DND-41 (cell line): ENCODE measurements at places on chromosomes 3 and 15.

DNA sequence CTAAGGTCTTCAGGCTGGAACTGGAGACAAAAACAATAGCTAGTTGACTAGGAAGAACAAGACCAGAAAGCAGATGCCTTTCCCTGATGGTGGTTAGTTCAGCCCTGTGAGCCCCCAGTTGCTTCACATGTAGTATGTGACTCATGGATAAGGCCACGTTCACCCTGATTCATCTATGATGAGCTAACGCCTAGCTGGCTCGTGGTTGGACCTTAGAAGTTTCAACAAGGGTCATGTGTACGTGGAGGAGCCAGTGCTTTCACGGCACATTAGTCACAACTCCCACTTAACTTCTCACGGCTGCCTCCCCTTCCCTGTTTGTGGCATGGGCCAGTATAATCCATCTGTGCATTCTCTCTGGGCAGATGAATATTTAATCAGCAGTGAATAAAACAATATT is 20.6 kb downstream of the COL8A1 start:
- no peaks in the 10 kb centered on the region for H3K4me1 ChIP-seq
- DNase-seq, result no peak
- H3K27ac ChIP-seq, result no peak overlapping the region
- no peaks in the 10 kb centered on the region for H3K36me3 ChIP-seq
- H3K4me3 ChIP-seq, result no peak overlapping the region
- H3K27me3 ChIP-seq, result no peaks in the 10 kb centered on the region

- H3K4me3 ChIP-seq, result no peak overlapping the region
- peaks cover 86% of the 10 kb centered on the region for H3K36me3 ChIP-seq
- no peak for DNase-seq
Observed at GRCh38 chr3:122430371-122430770, 14.5 kb upstream of the WDR5B start.

GRCh38 chr3:50323092-50323600 is 601 bp upstream of the HYAL2 start:
- DNase-seq, result no peak
- H3K27ac ChIP-seq, result no peak overlapping the region
- peaks cover 47% of the 10 kb centered on the region for H3K36me3 ChIP-seq
- H3K27me3 ChIP-seq, result no peaks in the 10 kb centered on the region

DNA sequence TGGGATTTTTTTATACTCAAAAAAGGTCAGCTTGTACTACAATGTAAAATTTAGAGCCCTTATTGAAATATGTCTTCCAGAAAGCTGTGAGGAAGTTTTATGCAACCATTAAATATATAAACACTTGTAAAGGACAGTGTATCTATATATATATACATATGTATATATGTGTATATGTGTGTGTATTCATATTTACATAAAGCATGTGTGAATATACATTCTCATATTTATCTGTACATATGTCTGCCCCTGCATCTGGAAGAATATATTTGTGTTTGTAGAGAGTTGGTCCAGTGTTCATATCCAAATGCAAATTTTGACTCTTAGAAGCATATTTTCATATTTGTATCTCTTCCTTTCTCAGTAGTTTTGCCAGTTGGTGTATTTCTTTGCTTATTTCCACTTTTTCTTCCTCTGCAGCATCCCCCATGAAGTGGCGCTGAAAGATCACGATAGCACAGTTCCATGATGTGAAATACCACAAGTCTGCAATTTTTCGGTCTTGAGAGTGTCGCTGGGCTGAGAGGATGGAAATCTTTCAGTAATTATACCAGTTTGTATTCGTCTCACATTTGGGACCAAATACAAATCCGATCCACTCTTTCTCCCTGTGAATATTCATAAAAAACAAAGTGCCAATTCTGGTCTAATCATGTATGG is 311.7 kb upstream of the DPH6 start:
- H3K36me3 ChIP-seq, result no peaks in the 10 kb centered on the region
- no peak overlapping the region for H3K27ac ChIP-seq
- H3K4me1 ChIP-seq, result no peaks in the 10 kb centered on the region
- no peaks in the 10 kb centered on the region for H3K27me3 ChIP-seq
- DNase-seq, result no peak

DNA sequence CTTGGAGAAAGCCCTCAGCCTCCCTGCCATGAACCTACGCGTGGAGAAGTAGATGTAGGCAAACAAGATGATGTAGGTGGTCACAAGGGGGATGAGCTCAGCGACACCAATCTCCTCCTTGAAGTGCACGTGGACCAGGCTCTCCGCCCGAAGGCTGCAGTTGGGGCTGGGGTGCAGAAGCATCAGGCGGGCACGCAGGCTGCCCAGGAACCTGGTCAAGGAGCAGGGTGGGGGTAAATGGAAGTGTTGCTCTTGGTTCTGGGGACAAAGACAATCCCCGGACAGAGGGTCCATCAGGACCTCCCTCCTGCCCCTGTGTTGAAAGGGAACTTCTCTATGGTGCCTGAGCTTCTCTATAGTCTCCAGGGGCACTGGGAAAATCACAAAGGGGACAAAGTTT is 45.1 kb downstream of the PTPN23 start:
- H3K27ac ChIP-seq, result no peak overlapping the region
- no peak overlapping the region for H3K4me3 ChIP-seq
- no peak for DNase-seq
- no peaks in the 10 kb centered on the region for H3K27me3 ChIP-seq
- peaks cover 12% of the 10 kb centered on the region for H3K4me1 ChIP-seq

DNA sequence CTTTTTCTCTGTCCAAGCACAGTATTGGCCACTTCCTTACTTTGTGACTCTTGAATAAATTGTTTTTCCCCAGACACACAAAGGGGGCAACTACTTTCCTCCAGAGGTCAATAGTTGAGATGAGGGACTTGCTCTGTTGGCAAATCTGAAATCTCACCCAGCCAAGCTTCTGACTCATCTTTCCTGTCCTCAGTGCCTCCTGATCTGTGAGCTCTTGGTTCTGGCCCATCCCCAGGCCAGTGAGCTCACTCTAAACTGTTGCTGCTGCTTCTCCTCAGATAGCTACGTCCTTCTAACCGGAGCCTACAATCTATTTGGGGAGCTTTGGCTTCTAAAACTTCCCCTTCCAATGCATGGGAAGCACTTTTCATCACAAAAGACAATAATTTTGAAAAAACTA is 50.0 kb upstream of the NMD3 start:
- no peaks in the 10 kb centered on the region for H3K27me3 ChIP-seq
- no peak for DNase-seq
- no peaks in the 10 kb centered on the region for H3K36me3 ChIP-seq
- H3K27ac ChIP-seq, result no peak overlapping the region
- no peak overlapping the region for H3K4me3 ChIP-seq
